ENCODE measurements at places on chromosomes 2 and 18.

- peak; percentile 92 for DNase-seq
Measured at GRCh38 chr2:135530313-135531230, at the start of gene ZRANB3. Gene ZRANB3, minus strand, starts transcription at chr2:135531218.

DNA sequence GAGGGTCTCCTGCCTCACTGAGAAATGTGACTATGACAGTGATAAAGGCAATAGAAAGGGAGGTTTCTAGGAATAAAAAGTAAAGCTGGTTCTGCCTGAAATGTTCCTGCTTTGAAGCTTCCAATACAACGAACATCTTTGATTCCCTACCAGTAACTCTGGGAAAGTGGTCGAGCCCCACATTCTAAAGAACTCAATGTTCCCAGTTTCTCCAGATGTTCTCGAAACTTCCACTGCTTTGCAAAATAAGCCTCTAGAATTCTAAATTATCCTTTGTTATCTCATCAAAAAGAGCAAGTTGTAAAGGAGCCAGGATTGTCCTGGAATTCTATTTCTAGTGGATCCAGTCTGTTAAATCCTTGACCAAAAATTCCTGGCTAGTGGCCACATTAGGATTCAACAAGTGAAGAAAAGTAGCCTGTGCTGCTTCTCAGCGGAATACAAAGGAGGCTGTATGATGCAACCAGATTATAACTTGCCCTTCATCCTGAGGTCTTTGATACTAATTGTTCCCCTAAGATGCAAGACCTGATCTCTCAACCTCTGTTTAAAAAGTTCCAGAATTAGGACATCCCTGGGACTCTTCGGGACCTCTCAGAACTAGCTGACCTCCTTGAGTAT is 8.4 kb downstream of the SCN7A start:
- no peak for DNase-seq

GRCh38 chr2:150441784-150442183 is 45.7 kb downstream of the RND3 start:
- no peak for DNase-seq

DNA sequence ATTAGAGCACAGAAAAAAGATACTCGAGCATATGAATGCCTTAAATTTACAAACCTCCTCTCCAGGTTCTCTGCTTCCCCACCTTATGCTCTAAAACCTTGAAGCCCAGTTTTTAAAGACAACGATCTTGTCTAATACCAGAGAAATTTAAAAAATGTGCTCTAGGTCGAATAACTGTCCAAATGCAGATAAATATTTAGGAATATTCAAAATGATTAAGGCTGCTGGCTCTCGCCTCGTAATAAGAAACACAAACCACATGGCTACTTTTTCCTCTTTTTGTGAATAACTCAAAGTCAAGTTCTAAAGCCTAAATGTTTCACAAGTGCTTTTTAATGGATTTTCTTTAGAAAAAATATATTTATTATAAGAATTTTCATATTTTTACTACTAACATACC is 101.3 kb downstream of the SATB2 start:
- no peak for DNase-seq

DNA sequence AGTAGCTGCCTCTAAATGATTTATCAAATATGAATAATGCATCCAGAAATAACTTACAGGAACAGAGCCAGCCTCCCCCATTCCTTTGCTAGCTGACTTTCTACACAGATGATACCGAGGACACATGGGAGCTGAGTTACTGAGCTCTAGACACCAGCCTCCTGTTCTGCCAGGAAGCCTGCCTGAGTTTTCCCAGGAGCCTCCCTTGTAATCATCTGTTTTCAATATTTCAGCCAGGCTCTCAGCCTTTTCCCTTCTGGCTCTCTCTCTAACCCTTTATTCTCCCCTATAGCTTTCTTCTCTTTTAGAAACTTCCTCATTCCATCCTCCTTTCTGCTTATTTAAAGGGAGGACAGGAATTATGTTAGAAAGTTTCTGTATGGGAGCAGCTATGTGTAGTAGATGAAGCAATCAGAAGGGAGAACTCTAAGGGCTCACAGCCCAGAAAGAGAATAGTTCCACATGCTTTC is 911.6 kb downstream of the TDRD15 start:
- DNase-seq, result peak; percentile 30

DNA sequence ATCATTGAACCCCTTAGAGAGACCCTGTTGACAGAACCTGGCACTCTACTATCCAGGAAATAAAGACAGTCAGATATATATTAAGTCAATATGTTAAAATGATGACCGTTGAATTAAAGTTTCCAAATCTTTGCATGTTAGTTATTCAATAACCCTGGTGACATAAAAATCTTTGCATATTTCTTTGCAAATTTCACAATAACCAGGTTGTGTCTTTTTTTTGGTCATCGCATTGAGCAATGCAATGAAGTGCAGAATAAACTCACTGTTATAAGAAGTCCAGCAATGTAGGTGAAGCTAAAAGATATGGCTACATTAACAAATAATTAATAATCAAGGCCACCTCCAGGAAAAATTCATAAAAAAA is 596.9 kb downstream of the NYAP2 start:
- no peak for DNase-seq

- DNase-seq, result no peak
Measured at GRCh38 chr2:205733648-205734047, 51.3 kb downstream of the NRP2 start.

DNA sequence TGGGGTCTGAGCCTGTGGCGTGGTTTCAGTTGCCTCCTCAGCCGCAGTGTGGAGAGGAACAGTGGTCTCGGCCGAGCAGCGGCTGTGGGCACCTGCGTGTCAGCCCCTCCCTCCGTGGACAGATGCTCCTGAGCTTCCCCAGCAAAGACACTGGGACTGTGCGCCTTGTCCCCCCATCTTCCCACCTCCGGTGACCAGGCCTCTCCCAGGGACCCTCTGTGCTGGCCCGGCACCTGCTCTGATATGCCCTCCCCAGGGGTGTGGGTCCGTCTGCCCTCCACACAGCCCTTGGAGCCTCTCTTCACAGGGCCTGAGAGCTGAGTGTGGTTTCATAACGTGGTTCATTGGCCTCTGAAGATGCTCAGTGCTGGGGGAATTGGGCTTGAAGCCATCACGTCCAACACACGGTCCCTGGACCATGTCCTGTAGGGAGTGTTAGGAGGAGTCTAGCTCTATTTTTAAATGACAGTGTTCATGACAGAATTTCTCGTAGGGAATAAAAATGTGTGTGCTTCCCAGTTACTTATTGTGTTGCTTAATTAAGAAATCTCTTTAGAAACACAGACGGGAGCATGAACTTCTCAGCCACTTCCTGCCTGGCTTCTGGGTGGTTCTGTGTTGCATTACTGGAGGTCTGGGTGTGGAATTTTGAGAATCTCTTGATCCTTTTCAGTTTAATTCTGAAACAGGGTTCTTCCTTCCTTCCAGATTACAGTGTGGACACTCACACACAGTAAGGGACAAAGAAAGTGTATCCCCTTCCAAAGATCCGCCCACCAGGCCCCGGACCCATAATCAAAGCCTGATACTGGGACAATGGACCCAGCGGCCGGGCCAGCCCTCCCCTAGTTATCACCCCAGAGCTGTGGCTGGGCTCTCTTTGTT is 110.7 kb downstream of the NFATC1 start:
- peak; percentile 69 for DNase-seq

- no peak for DNase-seq
Measured at GRCh38 chr2:10012963-10013461, 30.3 kb upstream of the KLF11 start.
